ENCODE measurements at places on chromosomes 5 and 9. TPM values are rescaled to one million over a fixed set of nuclear protein-coding genes. Genes with fewer than 3 reads are reported as not detected.

- DNase-seq: no peak
Observed at GRCh38 chr9:75983319-75984045, 93.0 kb downstream of the PCSK5 start.

Gene ZNG1A
- 33.9 TPM for total RNA-seq

GRCh38 chr9:115016344-115016743 lies 86.0 kb upstream of the TNFSF8 start:
- no peak for DNase-seq

DNA sequence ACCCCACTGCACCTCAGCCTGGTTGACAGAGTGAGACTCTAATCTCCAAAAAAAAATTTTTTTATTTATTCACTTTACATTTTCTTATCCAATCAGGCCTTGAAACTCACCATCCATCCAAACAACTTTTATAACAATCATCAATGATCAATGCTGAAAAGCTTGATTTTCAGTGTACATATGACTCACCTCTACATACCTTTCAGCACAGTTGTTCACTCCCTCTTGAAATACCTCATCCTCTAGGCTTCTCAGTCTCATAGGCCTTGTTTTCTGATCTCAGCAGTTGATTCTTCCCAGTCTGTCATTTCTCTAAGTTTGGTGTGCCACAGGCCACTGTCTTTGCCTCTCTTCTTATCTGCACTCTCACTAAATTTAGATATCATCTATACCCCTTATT lies 36.2 kb downstream of the GRIN3A start:
- no peak for DNase-seq

DNA sequence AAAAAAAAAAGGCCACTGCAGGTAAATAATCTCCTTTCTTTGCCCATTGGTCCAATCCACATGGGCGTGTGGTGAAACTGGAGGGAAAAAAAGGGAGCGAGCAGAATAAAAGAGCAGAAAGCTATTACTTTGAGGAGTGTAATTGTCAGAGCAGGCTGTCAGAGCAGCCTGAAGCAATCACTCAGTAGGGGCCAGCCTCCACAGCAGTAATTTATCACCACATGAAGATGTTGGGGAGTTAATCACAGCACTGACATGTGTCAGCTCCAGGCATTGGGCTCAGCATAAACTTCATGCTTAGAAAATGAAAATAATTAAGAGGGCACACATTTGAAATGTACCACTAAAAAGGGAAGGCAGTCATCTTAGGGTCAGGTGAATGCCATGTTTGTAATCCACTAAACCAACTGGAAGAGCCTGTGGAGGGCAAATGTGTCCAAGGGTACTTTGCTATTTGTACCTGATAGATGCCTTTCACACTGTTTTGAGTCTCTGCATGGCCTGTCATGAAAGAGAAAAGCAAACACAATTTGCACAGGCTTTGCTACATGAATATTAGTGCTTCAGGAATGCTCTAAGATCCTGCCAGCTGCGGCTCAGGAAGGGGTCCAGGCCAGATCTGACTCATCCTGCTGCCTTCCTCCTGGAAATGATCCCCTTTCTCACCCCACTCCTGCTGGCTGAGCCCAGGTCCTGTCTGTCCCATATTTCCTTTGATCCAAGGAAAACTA lies 2.9 kb upstream of the PTGER4 start:
- no peak for DNase-seq

Gene TRMT10B
- 11.2 TPM for total RNA-seq

Gene TERT
- total RNA-seq: not detected

DNA sequence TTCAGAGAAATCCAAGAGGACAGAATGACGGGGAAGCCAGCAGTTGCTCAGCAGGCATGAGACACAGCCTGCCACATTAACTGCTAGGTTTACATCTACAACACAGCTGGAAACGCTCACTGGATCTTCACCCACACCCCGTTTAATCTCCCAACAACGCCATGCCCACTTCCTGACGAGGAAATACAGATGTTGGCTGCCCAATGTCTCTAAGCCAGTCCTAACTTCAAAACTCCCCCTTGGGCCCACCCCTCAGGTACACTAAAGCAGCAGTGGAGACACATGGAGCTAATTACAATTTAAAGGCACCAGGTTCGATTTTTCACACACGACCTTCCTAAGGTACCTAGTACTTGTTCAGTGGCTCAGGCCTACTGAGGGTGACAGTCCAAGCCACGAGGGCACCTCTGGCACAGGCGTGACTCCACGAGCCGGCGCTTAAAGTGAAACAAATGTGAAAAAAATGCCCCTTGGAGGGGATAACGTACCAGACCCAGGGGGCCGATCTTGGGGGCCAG lies 904 bp downstream of the RPL12 start:
- no peak for DNase-seq

DNA sequence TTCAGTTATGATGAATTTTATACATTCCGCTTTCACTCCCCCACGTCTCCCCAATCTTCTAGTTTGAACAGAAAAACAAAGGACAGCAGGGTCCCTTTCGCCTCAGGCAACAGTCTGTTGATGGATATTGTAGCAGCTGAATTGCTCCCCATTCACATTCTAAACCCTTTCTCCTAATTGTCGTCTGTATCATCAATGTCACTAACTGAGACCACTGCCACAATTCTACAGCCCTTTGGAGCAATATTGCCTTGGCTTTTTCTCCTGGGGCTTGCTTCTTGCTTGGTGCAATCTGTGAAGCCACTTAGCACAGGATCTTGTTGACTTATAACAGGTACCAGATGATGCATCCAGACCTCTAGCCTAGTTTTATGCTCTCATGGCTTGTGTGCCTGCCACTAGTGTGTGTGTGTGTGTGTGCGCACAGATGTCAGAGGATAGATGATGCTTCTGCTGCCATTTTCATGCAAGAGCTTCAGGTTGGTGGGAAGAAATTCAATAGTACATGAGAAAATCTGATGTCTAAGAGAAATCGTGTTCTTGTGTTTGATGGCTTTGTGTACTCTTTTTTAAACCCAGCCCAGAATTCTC lies 195.2 kb upstream of the ISL1 start:
- no peak for DNase-seq

DNA sequence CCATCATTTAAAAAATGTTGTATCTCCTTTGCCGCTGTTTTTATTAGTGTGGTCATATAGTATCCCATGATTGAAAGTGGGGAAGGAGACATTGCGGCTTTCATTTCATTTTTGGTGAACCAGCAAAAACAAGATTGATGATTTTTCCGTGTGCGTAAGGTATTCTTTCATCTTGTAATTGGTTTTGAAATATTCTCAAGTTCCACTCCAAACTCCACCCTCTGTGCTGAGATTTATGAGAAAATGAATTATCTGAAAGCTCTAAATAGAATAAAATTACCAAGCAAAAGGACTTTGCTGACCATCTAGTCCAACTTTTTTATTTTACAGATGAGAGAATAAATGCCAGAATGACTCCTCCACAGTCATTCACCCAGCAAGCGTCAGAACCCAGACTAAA lies 103.1 kb upstream of the MPDZ start:
- DNase-seq: no peak

DNA sequence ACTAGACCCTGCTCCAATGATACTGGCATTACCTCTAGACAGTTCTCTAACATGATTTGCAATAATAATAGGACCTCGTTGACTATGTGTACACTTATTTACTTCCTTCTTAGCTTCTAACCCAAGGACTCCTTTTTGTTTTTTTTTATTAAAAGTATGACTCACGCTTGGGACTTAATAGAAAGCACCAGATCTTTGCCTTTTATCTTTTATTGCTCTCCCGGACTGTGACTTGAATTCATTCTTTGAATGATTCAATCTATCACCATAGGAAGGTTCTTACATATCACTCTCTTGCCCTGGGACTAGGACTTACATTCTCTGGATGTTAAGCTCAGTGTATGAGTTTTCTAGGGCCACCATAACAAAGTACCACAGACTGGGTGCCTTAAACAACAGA lies 9.0 kb downstream of the C9 start:
- DNase-seq: no peak

DNA sequence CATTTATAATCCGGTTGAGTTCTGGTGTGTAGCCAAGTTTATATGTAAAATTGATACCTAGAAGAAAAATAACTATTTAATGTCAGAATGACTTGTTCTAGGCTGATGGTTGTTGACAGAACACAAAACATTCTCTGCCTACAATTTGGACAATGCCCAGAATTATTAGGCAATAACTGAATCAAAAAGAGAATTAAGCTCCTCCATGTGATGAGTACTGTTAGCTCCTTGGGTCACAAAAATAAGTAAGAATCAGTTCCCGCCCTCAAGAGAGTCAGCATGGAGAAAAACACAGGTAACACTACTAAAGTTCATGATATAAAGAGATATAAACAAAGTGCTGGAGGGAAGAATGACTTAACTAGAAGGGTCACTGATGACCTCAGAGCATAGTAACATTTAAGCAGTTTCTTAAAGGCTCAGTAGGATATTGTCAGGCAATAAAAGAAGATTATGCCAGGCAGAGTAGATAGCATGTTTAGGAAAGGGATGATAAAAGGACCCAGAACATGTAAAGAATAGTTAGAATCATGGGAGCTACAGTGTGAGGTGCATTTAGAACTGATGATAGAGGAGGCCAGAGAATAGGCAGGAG lies 200.5 kb upstream of the ACTBL2 start:
- no peak for DNase-seq

DNA sequence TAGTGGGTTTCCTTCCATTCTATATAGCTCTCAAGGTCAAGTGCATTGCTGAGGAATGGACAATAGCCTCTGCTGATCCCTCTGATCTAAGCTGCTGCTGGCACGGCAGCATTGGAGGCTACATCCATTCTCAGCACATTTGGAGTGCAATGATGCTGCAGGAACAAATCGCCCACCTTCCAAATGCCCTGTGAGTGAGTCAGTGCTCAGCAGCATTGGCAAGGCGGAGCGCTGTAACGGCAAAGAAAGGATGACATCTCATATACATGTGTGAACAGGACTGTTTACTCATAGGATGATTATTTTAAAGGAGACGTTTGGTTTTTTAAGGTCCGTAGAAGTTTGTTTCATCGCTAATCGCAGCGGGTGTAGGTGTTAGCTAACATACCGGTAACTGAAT lies 408.7 kb downstream of the ARHGEF28 start:
- DNase-seq: no peak

Gene OMD
- 18.9 TPM for total RNA-seq

Gene PROB1
- 10.4 TPM for total RNA-seq

- no peak for DNase-seq
Observed at GRCh38 chr5:135508496-135509005, 27.2 kb downstream of the NEUROG1 start.

DNA sequence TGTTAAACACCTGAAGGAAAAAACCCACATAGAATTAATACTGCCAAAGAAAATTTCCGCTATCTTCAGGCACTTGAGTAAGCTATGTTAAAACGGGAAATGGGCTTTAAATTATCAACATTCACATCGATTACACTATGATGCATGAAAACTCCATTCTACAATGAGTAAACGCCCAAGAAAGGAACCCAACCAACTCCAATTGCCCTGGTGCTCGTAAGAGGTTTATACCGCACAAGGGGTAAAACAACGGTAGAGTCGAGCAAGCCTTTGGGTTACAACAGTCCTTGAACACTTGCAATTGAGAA lies 1.0 kb downstream of the AGTPBP1 start:
- no peak for DNase-seq
